Activated CD4-positive, alpha-beta T cell treated with anti-CD3 and anti-CD28 coated beads, Interleukin-2, amount 10 ng/mL, durations not matched to agents 24 days and 14 days (primary cell): ENCODE measurements at places on chromosomes 5 and 9. TPM values are rescaled to one million over a fixed set of nuclear protein-coding genes. Genes with fewer than 3 reads are reported as not detected.

GZMA gene
- total RNA-seq, result 87.6 and 91.2 TPM in 2 replicates

PLPPR1 gene
- total RNA-seq, result not detected in 2 replicates

PCDHB9 gene
- total RNA-seq, result not detected in 2 replicates

OR13D1 gene
- not detected in 2 replicates for total RNA-seq

CTSV gene
- 0.45 and 0.51 TPM in 2 replicates for total RNA-seq

GGTA1 gene
- 0.14 TPM in 1 of 2 replicates, not detected in the other for total RNA-seq

CIZ1 gene
- total RNA-seq, result 142 and 143 TPM in 2 replicates

ZBTB5 gene
- total RNA-seq, result 9.2 and 9.5 TPM in 2 replicates

PCDHB15 gene
- total RNA-seq, result not detected in 2 replicates

PDE6A gene
- total RNA-seq, result not detected in 2 replicates

ADAMTS12 gene
- total RNA-seq, result not detected in 2 replicates

NUTM2F gene
- not detected in 2 replicates for total RNA-seq

NPDC1 gene
- 58.1 and 59.4 TPM in 2 replicates for total RNA-seq

DNAH5 gene
- not detected in 2 replicates for total RNA-seq

LHX2 gene
- total RNA-seq, result not detected in 2 replicates

TAS2R1 gene
- not detected in 2 replicates for total RNA-seq

AKNA gene
- total RNA-seq, result 149 and 150 TPM in 2 replicates

TAF11L12 gene
- total RNA-seq, result not detected in 2 replicates

LECT2 gene
- not detected in 2 replicates for total RNA-seq

DOK3 gene
- total RNA-seq, result 4.5 and 5.2 TPM in 2 replicates

PCDHA3 gene
- not detected in 2 replicates for total RNA-seq

BAAT gene
- total RNA-seq, result 0.07 TPM in 1 of 2 replicates, not detected in the other

PAEP gene
- total RNA-seq, result not detected in 2 replicates

C5orf58 gene
- total RNA-seq, result not detected in 2 replicates

USP20 gene
- total RNA-seq, result 44.3 and 47.2 TPM in 2 replicates

RAD1 gene
- 46.4 and 48.9 TPM in 2 replicates for total RNA-seq

ARID3C gene
- total RNA-seq, result 0.14 TPM in 1 of 2 replicates, not detected in the other

C9orf50 gene
- not detected in 2 replicates for total RNA-seq

SLC1A3 gene
- total RNA-seq, result not detected in 2 replicates

C9 gene
- not detected in 2 replicates for total RNA-seq

AIF1L gene
- 0.59 and 0.72 TPM in 2 replicates for total RNA-seq

CCDC192 gene
- not detected in 2 replicates for total RNA-seq

THOC3 gene
- total RNA-seq, result 94.4 and 102 TPM in 2 replicates

IL17B gene
- not detected in 2 replicates for total RNA-seq

NTNG2 gene
- 1.6 and 1.7 TPM in 2 replicates for total RNA-seq

ATP10B gene
- total RNA-seq, result not detected in 2 replicates

SLC12A7 gene
- 32.1 and 33.4 TPM in 2 replicates for total RNA-seq

CDKN2B gene
- total RNA-seq, result 0.21 and 0.33 TPM in 2 replicates

KIF4B gene
- 0.07 TPM in 1 of 2 replicates, not detected in the other for total RNA-seq

PCDHGB6 gene
- total RNA-seq, result 0.09 and 0.14 TPM in 2 replicates

ABO gene
- total RNA-seq, result 0.36 and 0.58 TPM in 2 replicates

SLC25A48 gene
- total RNA-seq, result not detected in 2 replicates

RAI14 gene
- total RNA-seq, result 2.6 and 5.1 TPM in 2 replicates

SHROOM1 gene
- 5.3 and 7.4 TPM in 2 replicates for total RNA-seq

GLRX gene
- 13.5 and 17.3 TPM in 2 replicates for total RNA-seq

STPG3 gene
- total RNA-seq, result 0.54 and 0.99 TPM in 2 replicates

ARL14EPL gene
- total RNA-seq, result not detected in 2 replicates

SLC31A2 gene
- 4.5 and 5.3 TPM in 2 replicates for total RNA-seq

EPB41L4B gene
- 1.2 and 1.5 TPM in 2 replicates for total RNA-seq

ACER2 gene
- 0.96 and 1.3 TPM in 2 replicates for total RNA-seq

KCNV2 gene
- not detected in 2 replicates for total RNA-seq

INSL4 gene
- not detected in 2 replicates for total RNA-seq

MFAP3 gene
- 23.1 and 26.4 TPM in 2 replicates for total RNA-seq

PCSK1 gene
- total RNA-seq, result not detected in 2 replicates

FSTL4 gene
- 0.42 TPM in 1 of 2 replicates, not detected in the other for total RNA-seq

ANXA2R gene
- total RNA-seq, result 1.1 and 1.2 TPM in 2 replicates

PITX1 gene
- 0.61 and 0.78 TPM in 2 replicates for total RNA-seq

IFNA2 gene
- not detected in 2 replicates for total RNA-seq
